ENCODE measurements at places on chromosomes 5 and 9.

- no peak for DNase-seq
Measured at GRCh38 chr9:32524892-32525708, 896 bp downstream of the RIGI start.

GRCh38 chr5:166276006-166276405 lies 2015.4 kb upstream of the WWC1 start:
- no peak for DNase-seq

DNA sequence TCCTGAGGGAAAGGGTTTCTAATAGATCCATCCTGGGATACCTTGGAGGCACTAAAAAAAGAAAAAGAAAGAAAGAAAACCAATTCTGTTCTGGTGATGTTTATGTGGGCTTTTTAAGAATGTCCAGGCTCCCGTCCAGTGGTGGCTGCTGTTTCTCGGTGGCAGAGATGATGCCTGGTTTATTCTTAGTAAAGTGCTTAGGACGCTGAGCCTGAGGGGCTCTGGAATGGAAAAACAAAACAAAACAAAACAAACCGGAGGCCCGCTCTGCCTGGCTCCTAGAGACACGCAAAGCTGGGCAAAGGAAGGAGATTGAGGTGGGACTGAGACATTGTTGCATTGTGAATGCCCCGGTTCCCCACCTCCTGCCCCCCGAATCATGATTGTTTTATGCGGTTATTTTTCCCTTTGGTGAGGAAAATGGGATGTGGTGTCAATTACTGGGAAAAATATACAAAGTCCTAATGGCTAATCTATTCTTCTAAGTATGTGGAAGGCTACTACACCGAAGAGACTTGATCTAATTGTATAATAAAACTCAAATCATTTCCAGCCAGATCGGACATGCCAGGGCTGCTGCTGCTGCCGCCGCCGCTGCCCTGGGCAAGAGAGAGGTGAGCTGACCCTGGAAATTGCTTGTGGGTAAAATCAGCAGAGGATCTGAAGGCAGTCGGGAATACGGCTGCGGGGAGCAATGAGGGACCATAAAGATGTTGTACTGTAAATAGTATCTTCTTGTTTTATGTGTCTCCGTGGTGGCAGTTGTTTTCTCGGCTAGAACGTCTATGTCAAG lies 644.9 kb downstream of the CCDC171 start:
- no peak for DNase-seq

- no peak for DNase-seq
Measured at GRCh38 chr9:91117474-91117891, 244.2 kb downstream of the AUH start.

DNA sequence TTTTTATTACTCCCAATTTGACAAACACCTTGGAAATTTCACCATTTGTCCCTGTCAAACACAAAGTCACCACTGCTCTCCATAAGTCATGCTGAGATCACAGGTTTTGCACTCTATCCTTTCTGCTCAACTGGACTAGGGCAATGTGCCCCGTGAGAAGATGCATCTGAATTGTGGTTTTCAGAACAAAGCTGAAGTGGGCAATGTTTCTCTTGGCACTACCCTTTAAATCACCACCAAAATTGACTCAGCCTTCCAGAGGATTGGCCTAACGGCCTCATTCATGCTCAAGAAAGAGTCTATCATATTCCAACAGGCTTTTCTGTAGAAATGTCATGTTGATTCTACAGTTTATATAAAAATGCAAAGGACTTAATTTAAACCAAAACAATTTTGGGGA lies 81.0 kb upstream of the TRIO start:
- no peak for DNase-seq

DNA sequence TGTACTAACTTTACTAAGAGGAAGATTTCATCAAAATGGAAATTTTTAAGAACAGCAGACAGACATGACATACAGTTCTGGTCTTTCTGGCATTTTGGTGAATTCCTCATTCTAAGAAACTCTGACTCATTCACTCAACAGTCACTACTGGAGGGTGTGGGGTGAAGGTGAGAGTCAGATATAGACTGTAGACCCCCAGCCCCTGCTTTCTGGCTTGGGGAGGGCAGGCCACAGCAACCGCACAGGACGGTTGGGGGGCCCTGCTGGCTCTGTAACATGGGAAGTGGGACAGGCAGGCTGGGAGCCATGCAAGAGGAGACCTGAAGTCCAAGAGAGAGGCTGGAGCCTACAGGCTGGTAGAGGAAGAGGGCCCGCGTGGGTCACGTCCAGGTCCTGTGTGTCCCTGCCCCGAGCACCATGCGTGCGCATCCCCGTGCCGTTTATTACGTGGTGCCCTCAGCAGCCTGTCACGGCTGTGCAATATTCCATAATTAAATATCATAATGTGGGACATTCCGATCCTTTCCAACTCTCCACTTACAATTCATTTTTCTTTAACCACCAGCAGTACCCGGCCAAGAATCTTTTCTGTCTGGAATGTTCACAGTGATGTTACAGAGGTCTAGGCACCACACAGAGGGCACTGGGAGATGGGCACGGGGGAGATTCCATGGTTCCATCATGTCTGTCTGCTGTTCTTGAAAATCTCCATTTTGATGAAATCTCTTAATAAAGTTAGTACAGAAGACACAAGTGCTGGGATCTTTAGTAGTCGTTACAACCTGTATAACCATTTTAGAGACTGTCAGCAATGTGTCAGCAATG lies 75.5 kb downstream of the SEMA4D start:
- DNase-seq: no peak

- no peak for DNase-seq
Measured at GRCh38 chr9:78866207-78867132, 569.5 kb downstream of the PSAT1 start.

Measured in WTC11 (cell line).